ENCODE measurements at places on chromosomes 6 and 20. TPM values are rescaled to one million over a fixed set of nuclear protein-coding genes. Genes with fewer than 3 reads are reported as not detected.

GRCh38 chr6:157822245-157823000, 623 bp upstream of the SNX9 start:
- DNase-seq: peak; percentile 33

The CCR6 gene
- total RNA-seq: not detected

- DNase-seq: no peak
Observed at GRCh38 chr20:6767536-6768227, at the start of gene BMP2. Gene BMP2, plus strand, starts transcription at chr20:6767686. Its CDS starts 2,441 bp downstream, at chr20:6770127.

DNA sequence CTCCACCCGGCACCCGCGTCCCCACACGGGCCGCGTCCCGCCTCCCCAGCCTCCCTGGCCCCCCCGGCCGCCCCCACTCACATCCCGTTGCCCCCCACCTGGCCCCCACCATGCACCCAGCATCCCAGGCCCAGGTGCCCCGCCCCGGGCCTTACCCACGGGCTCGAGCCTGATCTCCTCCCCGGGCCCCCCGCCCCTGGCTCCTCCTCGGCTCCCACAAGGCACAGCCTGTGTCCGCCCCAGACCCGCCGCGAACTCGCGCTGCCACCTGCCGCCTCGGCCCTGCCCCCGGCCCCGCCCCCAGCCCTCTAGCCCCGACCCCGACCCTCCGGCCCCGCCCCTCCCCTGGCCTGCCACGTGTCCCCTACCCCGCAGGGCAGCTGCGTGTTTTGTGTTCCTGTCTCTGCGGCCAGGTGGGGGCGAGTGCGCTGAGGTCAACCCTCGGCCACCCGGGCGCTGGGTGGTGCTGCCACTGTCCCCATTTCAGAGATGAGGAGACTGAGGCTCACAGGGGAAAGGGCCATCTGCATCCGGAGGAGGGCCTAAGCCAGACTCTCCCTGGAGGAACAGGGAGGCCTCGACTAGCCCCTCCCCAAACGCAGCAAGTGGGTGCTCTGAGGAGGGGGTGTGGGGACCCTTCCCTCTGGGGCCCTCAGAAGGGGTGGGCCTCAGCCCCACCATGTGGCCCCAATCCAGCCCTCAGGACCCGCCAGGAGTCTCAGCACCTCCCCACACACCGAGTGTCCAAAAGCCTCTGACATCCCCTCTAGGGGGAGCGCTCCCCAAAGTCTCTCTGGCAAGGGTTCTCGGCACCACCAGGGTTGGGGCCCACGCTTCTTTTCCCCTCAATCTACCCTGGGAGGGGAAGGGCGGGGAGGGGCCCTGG, 99.8 kb downstream of the TAF4 start:
- no peak for DNase-seq

The IL17A gene
- total RNA-seq: not detected

DNA sequence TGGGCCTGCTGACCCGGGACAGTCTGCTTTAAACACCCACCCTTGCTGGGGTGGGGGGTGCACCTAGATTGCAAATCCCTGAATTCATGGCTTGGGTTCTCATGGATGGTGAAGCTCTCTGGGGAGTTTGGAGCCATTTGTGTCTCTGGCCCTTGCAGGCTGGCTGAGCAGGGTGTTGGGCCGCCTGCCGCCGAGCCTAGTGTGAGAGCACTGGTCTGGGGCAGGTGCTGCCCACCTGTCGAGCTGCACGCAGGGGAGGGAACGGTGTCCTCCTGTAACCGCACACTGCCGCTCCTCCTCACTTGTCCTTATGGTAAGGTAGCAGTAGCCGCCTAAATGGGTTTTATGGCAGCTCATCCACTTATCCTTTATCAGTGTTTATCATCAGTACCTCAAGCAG, 143.9 kb downstream of the DTNBP1 start:
- DNase-seq: no peak

The CUL7 gene
- total RNA-seq: 33.1 TPM

The FILIP1 gene
- total RNA-seq: not detected

DNA sequence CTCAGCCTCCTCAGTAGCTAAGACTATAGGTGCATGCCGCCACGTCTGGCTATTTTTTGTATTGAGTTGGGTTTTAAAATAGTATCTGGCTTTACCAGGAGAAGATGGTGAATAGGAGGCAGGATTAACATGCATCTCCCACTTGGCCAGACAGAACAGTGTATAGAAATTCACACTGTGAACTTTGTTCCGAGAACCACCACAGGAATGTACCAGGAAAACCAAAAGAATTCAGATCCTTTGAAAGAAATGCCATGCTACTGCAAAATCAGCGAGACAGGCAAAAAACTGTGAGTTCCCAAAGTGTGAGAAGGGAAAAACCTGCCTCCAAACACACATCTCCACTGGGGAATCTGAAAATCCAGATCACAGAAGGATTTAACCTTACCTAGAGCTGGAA, 327.6 kb downstream of the NKAIN2 start:
- no peak for DNase-seq

DNA sequence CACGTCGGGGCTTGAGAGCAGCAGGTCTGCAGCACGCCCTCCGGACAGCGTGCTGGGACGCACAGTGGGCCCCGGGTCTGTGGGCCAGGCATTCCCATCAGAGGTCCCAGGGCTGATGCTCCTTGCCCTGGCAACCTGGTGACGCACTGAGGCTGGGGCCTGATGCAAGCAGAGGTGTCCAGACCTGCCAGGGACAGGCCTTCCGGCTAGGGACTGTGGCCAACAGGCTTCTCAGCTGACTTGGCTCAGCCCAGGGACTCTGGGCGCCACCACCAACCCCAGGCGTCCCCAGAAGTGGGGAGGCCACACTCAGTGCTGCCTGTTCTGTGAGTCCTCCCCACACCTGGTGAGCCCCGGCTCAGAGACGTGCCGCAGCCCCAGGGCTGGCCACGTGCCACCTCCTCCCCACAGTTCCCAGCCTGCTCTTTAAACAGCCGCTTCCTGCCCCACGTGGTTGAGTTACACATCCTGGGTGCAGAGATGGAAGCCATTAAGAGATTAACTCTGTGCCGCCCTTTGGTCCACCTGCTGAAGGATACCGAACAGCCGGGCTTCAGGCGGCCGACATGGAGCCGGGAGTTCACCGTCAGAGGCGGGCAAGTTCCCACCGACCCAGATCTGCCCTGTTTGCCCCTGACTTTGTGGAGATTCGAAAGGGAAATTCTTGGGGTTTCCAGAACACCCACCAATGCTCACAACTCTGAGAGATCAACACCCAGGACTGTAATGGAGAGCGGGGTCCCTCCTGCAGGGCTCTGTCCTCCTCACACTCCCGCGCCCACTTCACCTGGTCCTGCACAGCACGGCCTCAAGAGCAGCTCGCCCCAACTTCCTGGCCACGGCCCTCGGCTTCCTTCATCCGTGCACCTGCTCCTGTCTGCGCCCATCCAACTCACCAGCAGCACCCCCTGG, 37.6 kb upstream of the ZBP1 start:
- DNase-seq: no peak

GRCh38 chr20:48754292-48754691, 73.5 kb downstream of the PREX1 start:
- DNase-seq: no peak

The SEMG1 gene
- not detected for total RNA-seq

Data from G401 (cell line).